GM23338 (cell line): ENCODE measurements at places on chromosomes 6 and 20. TPM values are rescaled to one million over a fixed set of nuclear protein-coding genes. Genes with fewer than 3 reads are reported as not detected.

The SLC17A1 gene
- polyA plus RNA-seq, result not detected in 2 replicates

The THBD gene
- polyA plus RNA-seq, result 0.10 and 0.17 TPM in 2 replicates

The SGK2 gene
- 0.12 TPM in 1 of 2 replicates, not detected in the other for polyA plus RNA-seq

The KATNA1 gene
- polyA plus RNA-seq, result 17.2 and 19.1 TPM in 2 replicates

The CALHM4 gene
- not detected in 2 replicates for polyA plus RNA-seq

The ZNF76 gene
- polyA plus RNA-seq, result 12.5 and 13.7 TPM in 2 replicates

The ARMH2 gene
- polyA plus RNA-seq, result not detected in 2 replicates
